ENCODE measurements at places on chromosomes 4 and X.

DNA sequence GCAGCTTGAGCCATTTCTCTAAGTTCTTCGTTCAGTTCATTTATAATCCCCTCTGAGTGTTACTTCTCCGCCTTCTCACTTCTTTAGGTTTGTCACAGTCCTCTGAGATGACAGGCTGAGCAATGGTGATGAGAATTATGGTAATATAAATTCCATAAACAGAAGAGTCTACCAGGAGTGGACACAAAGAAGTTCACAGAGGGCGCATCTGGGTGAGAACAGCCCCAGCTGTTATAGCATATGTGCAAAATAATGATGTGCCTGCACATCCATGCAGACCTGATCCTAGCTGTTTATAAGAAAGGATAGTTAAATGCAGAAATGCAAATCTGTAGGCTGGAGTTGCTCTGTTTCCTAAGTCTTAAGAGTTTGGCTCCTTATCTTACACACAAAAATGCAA is 377.5 kb downstream of the KCNIP4 start:
- peak; percentile 99 for DNase-seq

GRCh38 chr4:118752551-118752950 is 67.4 kb downstream of the METTL14 start:
- DNase-seq, result no peak

- DNase-seq, result no peak
These were observed 35.2 kb downstream of the SEPTIN11 start for GRCh38 chr4:76984788-76985211.

- no peak for DNase-seq
These were observed 9.6 kb upstream of the CXCL2 start for GRCh38 chr4:74108457-74109115.

GRCh38 chr4:173935622-173936405 is 347.7 kb downstream of the FBXO8 start:
- no peak for DNase-seq

- DNase-seq, result no peak
These were observed 5.8 kb downstream of the AFAP1 start for GRCh38 chr4:7933651-7934510.

Data from NCI-H524 treated with DMSO at 0.1 percent for 48 hours (cell line).